ENCODE measurements at places on chromosomes 16 and 17. TPM values are rescaled to one million over a fixed set of nuclear protein-coding genes. Genes with fewer than 3 reads are reported as not detected.

KRTAP9-4 gene
- not detected for total RNA-seq

G6PC1 gene
- total RNA-seq = not detected

EXOC3L1 gene
- 0.12 TPM for total RNA-seq

CCL11 gene
- total RNA-seq = 0.12 TPM

GGA3 gene
- total RNA-seq = 10.4 TPM

CLEC10A gene
- not detected for total RNA-seq

RAB40B gene
- total RNA-seq = 2.8 TPM

KRT26 gene
- total RNA-seq = not detected

HOXB1 gene
- not detected for total RNA-seq

CTRB2 gene
- not detected for total RNA-seq

HSD11B2 gene
- not detected for total RNA-seq

TNFSF12 gene
- total RNA-seq = 10.0 TPM

CHTF8 gene
- total RNA-seq = 48.4 TPM

TBC1D3D gene
- total RNA-seq = 0.12 TPM

DOC2A gene
- 0.22 TPM for total RNA-seq

CCL8 gene
- not detected for total RNA-seq

ZNF598 gene
- 22.7 TPM for total RNA-seq

SSTR5 gene
- total RNA-seq = not detected

MILR1 gene
- 16.4 TPM for total RNA-seq

ZPBP2 gene
- total RNA-seq = not detected

NT5C gene
- 42.7 TPM for total RNA-seq

NPIPA5 gene
- total RNA-seq = 2.2 TPM

FOXN1 gene
- total RNA-seq = under 0.01 TPM

RNF227 gene
- 2.5 TPM for total RNA-seq

EPOP gene
- total RNA-seq = 0.55 TPM
